ENCODE measurements at places on chromosomes 1 and 21.

DNA sequence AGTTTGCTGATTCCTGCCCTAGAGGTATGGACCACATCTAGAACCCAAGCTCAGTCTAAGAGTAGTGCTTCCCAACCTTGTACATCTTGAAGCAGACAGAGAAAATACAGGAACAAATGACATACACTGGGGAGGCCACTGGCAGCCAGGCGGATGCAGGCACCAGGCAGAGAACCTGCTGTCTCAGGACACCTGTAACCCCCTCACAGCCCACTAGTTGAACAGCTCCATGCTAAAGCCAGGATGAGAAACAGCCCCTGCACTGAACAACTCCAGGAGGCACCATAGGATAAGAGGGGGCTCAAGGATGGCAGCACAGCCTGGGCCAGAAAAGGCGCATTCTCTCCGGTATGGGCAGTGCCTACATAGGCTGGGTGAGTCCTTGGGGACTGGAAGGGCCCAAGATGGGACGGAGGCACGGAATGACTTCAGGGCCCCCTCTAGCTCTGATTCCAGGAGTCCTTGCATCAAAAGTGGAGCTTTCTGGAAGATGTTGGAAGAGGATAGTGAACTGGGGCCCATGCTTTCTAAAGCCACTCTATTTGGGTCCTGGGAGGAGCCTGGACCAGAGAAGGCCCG, 16.0 kb downstream of the MEF2D start:
- no peak for DNase-seq

GRCh38 chr1:202007805-202008489, 2.4 kb upstream of the ELF3 start:
- no peak for DNase-seq

DNA sequence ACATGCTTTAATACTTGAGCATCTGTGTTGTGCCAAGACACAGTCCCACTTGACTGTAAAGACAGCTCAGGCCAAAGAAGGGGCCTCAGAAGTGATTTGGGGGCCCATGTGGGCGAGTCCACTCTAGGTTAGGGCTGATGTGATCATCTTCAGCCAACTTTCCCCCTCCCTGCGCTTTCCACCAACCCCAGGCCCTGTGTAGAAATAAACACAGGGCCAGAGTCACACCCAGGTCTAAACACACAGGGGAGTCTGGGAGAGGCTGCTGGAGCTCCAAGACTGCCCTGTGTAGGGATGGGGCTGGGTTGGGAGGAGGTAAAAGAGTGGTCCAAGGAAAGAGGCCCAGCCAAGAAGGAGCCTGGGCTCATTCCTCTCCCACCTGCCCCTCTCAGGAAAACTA, 2.5 kb upstream of the WNT2B start:
- no peak for DNase-seq

DNA sequence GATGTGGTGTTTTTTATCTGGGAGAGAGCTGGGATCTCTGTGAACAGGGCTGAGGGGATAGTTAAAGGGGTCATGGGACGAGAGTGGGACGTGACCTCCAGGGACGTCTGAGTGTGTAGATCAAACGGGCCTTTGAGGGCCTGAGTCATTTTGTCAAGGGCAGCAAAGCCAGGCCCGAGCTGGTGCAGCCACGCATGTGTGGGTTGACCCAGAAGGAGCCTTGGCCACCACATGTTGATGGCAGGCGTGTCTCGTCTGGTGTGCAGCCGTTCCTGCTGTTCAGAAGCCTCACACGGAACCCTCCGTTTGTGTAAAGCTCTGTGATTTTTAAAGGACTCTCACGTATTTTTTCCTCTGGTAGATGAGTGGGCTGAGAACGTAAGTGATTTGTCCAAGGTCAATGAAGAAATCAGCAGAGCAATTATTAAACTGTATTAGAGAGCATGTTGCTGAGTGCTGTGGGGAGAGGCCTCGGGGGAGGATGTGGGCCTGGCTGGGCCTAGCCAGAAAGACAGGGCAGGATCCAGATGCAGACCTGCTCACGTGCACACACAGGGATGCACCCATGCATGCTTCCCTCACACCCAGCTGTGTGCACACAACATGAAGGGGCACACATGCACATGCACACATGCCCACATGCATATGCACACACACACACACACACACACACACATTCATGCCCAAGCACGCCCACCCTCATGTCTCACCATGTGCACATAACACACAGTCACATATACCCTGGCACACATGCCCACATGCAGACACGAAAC, 89.8 kb downstream of the AJAP1 start:
- DNase-seq, result no peak

GRCh38 chr1:219188331-219188803, 14.7 kb downstream of the LYPLAL1 start:
- no peak for DNase-seq

DNA sequence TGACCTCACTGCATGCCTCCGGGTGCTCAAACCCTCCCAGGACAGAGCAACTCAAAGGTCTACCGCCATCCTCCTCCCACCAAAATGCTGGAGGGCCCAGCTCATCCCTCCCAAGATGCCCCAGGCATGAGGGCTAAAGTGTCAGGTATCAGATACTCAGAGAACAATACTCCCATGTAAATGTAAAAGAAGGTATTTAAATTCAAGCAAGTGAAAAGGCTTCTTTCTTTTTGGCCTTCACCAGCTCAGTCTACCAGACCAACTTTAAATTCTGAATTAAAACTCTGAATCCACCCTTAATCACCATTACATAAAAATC, 3.0 kb downstream of the PARP1 start:
- DNase-seq, result no peak

- DNase-seq, result no peak
Observed at GRCh38 chr1:159869173-159869572, 6.7 kb upstream of the VSIG8 start.

Data from T-helper 2 cell (primary cell).